ENCODE measurements at places on chromosomes 1 and 21.
A peak's percentile ranks its signal among the peaks of the same experiment; 100 is the strongest.

DNA sequence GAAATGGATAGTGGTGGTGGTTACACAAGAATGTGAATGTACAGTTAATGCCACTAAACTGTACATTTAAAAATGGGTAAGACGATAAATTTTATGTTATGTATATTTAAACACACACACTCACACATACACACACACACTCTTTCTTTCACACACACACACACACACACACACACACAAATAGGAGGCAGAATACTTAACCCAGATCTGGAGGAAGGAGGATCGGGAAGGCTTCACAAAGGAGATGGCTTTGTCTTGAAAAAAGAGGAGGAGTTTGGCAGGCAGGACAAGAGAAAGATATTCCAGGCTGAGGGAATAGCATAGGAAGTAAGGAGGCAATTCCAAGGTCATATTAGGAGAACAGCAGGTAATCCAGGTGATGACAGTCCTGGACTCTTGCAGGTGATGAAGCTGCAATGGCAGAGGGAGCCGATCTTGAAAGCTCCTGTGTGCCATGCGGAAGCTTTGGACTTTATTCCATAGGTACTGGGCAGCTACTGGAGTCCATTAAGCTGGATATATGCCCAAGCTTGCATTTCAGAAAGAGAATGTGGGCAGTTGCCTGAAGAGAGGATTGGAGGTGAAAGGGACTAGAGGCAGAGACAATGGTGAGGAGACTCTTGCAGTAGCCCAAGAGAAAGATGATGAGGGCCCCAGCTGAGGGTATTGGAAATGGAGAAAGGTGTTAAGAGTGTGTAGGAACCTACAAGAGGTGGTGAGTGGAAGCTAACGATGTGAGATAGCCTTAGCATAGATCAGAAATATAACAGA lies 15.4 kb upstream of the LYST start:
- DNase-seq, result no peak

DNA sequence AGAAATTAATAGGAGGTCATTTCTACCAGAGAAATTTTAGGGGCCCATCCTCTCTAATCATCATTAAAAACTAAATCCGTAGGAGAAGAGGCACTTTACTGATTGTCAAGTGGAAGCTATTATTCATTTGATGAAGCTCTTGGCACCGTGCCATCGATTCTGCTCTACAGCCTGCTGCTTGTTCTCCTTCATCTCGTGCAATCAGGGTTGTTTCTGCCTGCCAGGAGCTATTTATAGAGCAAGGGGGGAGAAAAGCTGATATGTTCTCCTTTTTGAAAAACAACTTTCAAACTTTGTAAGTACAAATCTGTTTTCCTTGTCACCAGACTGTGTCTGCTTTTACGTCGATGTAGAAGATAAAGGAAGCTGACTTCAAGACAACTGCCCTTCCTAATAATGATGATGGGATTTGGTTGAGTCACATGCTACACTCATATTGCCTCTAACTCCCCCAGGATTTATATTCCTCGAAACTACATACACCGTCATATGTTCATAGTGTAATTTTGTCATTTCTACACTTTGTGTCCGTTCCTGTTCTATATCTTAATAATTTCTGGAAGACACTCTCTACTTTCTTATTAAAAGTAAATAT lies 169.6 kb upstream of the LHX8 start:
- DNase-seq, result no peak

DNA sequence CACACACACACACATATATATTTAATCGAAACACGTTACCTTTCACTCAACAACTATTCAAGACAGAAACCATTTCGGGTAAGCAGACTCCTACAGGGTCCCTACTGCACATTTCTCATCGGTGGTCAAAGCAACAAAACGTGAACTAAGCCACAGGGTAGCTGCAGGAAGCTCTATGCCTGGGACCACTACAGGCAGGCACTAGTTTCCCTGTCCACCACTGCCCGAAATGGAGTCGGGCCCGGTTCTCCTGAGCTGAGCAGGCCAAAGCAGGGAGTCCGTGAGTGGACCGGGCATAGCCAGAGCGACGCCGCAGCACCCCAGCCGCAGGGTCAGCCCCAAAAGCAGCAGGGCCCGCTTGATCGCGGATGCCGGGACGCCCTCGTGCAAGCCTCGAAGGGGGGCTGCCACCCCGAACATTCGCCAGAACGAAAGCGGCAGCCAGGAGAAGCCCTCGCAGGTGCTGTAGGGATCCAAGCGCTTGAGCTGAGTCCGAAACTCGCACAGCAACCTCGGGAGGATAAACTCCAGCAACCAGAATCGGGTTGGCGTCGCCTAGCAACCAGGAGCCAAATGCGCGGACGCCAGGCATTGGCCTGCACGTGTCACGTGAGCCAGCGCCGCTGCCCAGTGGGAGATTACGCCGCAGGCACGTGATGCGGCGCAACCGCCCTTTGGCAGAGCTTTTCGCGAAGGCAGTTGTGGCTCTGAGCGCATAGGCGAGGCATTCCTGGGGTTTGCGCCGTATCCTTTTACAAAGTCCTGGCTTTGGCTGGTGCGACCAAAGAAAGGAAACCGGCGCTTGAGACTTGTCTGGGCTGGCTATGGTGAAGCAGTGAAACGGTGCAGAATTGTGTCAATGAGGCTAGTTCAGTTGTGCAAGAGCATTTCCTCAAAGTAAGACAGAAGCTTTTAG lies 13.9 kb upstream of the DDI2 start:
- DNase-seq, result peak; percentile 95

DNA sequence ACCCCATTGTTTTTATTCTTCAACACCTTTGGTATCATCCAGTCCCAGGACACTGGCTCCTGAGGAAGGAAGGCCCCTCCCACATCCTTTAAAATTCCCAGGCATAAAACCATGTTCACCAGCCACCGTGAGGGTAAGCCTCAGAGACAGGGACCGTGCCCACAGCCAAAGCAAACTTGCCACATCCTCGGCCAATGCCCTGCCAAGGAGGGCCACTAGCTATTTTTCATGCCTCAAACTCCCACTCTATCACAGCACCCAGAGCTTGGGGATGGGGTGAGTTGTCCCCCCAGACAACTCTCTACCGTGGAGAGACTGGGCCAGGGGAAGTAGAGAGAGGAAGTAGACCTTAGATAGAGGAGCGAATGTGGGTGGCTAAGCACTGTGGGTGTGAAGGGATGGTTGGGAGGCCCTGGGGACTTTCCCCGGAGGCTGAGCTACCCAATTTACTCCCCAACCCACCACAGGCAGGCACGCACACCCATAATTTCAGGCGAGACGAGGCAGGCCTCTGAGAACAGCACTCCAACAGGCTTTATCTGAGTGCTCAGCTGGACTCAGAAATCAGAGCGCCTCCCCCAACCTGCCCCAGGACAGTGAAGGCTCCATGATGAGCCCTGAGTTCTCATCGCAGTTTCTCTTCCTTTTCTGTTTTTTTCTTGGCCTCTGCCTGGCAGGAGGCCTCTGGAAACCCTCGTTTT lies 15.9 kb upstream of the BTG2 start:
- no peak for DNase-seq

GRCh38 chr1:65292861-65293593 lies 16.3 kb upstream of the DNAJC6 start:
- DNase-seq, result no peak

DNA sequence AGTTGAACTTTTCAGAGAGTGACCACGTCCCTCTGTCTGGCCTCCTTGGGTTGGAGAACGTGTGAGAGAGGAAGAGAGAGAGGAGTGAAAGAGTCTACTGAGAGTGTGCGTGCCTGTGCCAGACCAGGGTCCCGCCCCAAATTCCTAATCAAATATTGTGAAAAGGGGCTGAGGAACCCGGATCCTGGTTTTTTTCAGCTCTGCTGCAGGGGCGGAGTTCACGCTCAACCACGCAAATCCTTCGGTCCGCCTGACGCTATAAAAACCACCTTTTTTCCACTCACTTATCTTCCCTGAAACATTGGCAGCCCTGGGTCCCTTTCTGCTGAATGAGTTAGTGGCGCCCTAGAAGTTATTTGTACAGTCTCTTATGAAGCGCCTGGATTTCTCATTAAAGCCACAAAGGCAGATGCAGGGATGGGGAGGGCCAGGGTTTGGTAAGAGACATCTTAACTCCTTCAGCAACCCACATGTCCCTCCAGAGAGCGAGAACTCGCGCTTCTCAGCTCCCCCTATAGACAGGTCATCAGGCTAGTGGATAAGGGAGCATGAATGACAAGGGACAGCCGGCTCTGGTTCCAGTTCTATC lies at the start of gene FMOD:
Gene FMOD, minus strand, starts transcription at position 86 of the 589 bp plus-strand sequence. CDS start 2,852 bp downstream, outside the sequence.
- DNase-seq, result no peak

DNA sequence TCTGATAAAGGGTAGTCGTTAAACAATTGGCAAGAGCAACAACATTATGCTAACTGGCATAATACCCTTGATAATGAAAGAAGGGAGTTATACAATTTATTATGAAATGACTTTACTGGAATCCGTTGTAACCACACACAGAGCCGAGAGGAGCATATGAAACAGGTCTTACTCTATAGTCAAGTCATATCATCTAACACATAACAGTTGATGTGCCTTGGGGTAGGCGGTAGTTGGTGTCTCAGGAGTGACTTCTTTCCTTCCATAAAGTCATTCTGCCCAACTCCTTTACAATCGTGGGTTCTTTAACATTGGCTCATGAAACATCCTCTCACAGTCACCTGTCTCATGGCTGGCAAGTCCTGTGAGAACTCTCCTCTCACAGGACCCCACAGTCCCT lies 225.2 kb downstream of the LTN1 start:
- no peak for DNase-seq

DNA sequence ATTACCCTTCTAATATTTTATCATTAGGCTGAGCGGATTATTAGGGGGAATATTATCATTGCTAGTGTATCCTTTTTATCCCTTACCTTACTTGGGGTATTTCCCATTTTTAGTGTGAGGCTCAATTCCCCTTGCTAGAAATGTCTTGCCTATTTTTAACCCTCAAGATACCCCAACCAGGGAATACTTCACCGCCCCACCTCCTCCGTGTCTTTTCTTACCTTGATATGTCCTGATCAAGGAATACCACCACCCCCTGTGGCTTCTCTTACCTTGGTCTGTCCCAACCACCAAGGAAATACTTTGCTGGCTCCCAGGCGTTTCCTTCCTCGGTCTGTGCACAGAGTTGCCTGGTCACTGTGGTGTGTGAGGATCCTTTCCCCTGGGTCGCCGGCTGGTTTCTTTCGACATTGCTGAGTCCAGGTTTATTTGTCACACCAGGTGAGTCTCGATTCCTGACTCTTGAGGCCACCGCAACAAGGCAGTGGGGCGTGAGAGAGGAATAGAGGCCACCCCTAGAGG lies 57.8 kb downstream of the SERINC2 start:
- DNase-seq, result no peak

GRCh38 chr1:86854352-86854751 lies 59.6 kb downstream of the SELENOF start:
- no peak for DNase-seq

GRCh38 chr21:31334648-31335121 lies 9.4 kb downstream of the TIAM1 start:
- DNase-seq, result peak; percentile 43

DNA sequence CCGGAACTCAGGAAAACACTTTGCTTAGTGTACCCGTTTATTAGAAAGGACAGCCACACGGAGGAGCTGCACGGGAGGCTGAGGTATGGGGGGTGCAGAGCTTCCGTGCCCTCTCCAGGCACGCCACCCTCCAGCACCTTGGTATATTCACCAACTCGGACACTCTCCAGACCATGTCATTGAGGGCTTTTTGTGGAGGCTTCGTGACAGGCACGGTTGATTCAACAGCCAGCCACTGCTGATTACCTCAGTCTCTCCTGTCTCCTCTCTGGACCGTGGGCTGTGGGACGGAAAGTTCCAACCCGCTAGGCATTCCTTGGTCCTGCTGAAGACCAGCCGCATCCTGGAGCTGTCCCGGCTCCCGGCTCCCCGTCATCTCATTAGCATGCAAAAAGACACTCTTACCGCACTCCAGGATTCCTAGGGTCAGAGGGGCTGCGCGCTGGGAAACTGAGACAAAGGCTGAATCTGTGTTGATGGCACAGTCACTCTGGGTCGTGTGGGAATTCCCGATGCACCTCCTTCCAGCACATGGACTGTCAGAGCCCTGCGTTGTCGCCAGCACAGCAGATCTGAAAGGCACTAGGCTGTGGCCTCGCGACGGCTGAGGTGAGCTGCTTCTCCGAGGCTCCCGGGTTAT lies 65.6 kb downstream of the PRKCZ start:
- DNase-seq, result no peak

DNA sequence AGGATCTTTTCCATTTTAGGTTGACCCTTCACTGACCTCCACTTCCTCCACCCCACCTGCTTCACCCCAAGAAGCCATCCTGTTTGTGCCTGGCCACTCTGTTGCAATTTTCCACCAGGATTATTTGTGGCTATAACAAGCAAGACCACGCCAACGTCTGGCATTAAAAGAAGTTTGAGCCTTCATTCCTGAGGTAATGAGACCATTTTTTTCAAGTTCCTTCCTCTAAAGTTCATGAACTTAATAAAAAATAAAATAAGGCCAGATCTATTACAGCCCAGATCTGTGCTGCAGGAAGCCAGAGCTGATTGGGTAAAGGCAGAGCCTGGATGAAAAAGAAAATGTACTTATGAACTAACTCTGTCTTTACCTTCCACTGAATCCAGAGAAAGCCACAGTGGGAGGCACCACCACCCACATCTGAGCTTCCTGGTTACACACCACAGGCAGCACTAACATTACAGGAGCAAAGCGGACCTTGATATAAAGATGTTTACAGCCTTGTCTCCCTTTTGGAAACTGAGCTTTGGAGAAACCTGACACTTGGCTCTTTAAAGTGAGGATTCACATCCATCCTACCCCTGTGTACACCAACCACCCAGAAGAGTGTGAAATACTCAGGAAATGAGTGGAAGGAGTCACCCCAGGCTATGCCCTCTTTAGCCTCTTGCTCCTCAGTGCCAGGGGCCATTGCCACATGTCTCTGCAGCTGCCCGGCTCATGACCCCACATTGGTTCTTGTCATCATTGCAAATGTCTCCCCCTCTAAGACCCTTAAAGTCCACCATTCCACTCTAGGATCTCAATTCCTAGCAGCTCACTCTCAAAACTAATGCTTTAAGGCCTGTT lies 293.6 kb downstream of the PLPP3 start:
- DNase-seq, result no peak

GRCh38 chr21:39852021-39852721 lies 15.1 kb upstream of the PCP4 start:
- peak; percentile 54 for DNase-seq

GRCh38 chr1:39639305-39640130 lies at the start of gene HEYL:
Gene HEYL, minus strand, starts transcription at chr1:39639643. Its CDS starts 18 bp downstream, at chr1:39639625.
- no peak for DNase-seq

- no peak for DNase-seq
Measured at GRCh38 chr1:58251430-58252073, 295.0 kb downstream of the OMA1 start.

DNA sequence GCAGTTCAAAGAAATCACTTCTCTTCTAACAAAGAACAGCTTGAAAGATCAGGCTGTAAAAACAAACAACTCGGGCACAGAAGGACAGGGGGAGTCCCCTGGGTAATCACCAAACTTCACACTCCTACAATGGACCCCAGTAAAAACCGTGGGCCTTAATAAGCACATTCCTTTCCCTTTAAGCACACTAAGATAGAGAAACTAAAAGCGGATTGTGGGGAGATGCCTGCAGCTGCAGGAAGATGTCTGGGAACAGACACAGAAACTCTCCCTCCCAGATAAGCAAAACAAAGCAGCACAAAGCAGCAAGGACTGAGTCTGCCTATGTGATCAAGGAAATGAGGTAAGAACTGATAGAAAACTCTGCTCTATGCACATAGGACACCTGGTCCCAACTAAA lies 37.6 kb upstream of the CTBS start:
- no peak for DNase-seq

Data from T47D (cell line).